ENCODE measurements at places on chromosomes 7 and 10.

GRCh38 chr10:89502549-89502948 is 32.8 kb downstream of the SLC16A12 start:
- no peak for DNase-seq

DNA sequence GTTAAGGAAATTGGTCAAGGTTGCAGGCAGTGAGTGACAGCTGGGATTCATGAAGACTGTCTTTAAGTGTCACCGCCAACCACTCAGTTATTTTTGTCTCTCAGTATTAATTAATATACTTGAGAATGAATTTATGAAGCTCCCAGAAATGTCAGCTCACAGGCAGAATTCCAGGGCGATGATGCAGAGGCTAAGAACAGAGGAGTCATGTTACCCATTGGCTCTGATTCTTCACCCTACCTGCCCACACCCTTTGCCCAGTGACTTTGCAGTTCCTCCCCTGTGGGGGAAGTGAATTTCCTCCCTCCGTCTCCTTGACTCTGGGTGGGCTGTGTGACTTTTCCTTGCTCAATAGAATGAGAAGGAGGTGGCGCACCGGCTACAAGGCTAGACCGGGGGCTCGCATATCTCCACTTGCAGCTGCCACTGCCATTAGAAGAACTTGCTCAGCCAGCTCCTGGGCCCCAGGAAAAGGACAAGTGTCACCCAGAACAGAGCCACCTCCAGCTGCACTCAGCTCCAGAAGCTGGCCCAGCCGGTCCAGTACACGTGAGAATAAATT is 157.1 kb upstream of the PRKCQ start:
- DNase-seq = peak; percentile 42

DNA sequence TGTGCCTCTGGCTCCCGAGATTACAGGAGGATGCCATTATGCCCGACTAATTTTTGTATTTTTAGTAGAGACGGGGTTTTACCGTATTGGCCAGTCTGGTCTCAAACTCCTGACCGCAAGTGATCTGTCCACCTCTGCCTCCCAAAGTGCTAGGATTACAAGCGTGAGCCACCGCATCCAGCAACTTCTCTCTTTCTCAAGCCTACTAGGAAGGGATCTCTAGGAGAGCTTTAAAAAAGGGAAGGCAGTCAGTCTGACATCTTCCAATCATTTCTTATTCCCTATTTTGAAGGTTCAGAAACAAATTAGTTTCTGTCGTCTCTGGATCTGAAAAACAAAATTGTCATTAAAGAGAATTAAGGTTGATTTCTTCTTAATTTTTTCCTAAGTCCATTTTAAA is 2.5 kb upstream of the TMEM26 start:
- no peak for DNase-seq

- peak; percentile 73 for DNase-seq
Observed at GRCh38 chr7:44147026-44147991, 6.2 kb upstream of the MYL7 start.

- no peak for DNase-seq
Observed at GRCh38 chr10:75565286-75566251, 134.1 kb downstream of the LRMDA start.

DNA sequence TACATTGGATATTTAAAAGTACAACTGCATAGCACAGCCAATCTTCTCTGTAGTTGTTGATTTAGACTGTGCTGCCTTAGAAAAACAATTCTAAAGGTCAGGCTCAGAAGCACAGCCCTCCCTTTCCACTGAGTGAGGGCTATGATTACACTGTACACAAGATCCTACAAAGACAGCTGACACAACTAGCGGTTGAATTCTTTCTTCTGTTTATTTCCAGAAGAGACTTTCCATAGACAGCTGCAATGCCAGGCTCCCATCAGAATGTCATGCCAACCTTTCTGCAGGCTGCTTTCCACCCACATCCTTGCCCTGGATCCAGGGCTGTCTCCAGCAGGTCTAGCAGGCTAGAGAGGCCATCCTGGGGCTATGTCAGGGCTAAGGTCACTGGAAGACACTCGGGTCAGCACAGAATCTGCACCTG is 39.3 kb downstream of the FAM13C start:
- peak; percentile 39 for DNase-seq

DNA sequence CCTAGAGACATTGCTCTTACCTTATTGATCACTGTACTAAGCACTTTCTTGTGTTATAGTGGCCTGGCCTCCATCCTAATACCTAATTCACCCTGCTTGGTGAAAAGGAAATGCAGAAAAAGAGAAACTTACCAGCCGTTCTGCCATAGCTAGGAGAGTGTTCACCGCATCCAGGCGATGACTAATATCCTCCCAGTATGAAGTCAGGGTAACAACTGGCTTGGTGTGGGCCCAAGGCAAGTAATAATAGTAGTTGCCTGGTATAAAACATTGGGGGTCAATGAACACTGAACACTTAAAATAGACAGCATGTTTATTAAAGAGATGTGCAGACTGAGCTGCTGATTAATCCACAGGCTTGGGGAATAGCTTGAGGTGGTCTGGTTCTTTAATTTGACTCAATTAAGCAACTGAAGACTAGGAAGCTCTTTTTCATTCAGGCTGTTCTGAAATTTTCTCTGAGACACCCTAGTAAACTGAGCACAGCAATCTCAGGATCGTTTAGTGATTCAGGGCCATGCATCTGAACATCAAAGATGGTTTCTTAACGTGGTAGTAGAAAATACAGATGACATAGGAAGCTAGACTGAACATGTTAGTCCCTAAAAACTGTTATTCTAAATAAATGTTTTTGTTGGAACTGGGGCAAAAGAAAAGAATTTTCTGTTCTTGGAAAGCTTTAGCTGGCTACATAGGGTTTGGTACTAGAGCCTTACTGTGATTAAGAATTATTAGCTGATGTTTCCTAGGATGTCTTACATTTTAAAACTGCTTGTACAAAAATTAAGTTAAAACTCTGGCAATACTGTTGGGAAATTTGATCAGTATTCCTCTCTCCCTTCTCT is 102.2 kb downstream of the MYOF start:
- no peak for DNase-seq

DNA sequence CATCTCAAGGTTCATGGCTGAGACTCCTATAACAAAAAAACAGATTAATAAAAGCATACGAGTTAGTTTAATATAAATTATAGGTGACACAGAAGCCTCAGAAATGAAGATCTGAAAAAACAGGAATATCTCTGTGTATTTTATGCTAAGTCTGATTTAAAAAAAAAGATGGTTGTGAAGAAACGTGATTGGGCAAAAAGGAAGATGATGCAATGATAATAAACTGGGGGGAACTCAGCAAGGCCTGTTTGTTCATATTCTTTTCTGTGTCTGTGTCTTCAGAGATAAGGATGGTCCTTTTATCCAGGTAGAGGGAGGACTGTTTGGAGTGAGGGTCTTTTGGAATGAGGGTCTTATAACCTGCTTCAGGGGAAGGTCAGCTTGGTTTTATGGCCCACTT is 25.9 kb downstream of the TAC1 start:
- no peak for DNase-seq

GRCh38 chr7:102044984-102045673 is 227.7 kb downstream of the CUX1 start:
- peak; percentile 89 for DNase-seq

- DNase-seq = no peak
Observed at GRCh38 chr10:101429423-101429822, 75.5 kb downstream of the BTRC start.

- DNase-seq = no peak
Observed at GRCh38 chr7:155804897-155805825, 7.1 kb downstream of the SHH start.

DNA sequence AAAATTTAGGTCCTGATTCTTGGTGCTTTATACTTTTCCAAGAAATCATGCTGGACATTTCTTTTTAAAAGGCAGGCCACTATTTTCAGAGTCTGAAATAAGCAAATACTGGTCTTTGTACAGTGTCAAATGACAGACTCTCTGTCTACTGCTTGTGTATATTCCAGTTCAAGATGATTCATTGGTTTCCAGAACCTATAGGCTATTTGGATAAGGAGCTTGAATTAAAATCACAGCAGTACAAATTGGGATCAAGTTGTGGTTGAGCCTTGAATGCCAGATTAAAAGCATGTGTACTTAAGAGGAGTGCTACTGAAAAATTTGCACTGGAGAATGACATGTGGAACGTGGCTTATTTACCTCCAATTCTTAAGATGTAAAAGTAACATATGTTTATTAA is 10.7 kb downstream of the KMT2E start:
- no peak for DNase-seq

DNA sequence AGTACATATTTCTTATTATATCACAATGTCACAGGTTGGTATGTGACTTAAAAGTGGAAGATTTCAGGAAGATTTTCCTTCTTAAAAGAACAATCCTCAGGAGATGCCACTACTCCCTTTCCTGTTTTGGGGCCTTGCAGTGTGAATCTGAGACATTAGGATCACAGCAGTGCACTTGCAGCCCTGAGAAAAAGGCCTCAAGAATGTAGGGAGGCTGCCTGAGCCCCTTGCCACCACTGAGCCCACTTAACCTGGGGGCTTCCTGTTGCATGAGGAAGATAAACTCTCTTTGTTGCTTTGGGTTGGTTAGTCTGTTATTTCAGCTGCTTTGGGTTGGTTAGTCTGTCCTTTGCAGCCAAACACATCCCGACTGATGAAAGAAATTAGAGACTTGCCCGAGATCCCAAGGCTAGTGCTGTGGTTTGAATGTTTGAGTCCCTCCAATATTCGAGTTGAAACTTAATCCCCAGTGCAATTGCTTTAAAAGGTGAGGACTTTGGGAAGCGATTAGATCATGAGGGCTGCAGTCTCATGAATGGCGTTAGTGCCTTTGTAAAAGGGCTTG is 151.3 kb upstream of the SP4 start:
- DNase-seq = no peak

- DNase-seq = no peak
Observed at GRCh38 chr10:47026301-47027107, 115.3 kb downstream of the PTPN20 start.

DNA sequence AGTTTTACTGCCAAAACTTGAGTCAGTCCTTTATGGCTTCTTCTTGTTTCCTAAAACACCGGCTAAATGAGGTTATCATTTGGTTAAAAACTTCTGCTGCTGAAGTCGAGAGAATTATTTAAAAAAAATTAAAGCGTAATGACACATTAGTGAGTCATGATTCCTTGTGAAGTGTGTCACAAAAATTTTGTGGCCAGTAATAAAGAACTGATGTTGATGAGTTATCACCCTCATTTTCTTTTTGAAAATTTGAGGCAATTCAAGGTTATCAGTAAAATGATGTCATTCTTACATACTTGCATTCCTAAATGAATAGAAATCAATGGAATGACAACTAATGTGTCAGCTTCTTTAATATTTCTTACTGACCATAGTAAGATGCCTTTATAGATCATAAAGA is 427.4 kb downstream of the SORCS3 start:
- no peak for DNase-seq

GRCh38 chr7:100275120-100275519 is 32.4 kb upstream of the SPDYE3 start:
- no peak for DNase-seq

DNA sequence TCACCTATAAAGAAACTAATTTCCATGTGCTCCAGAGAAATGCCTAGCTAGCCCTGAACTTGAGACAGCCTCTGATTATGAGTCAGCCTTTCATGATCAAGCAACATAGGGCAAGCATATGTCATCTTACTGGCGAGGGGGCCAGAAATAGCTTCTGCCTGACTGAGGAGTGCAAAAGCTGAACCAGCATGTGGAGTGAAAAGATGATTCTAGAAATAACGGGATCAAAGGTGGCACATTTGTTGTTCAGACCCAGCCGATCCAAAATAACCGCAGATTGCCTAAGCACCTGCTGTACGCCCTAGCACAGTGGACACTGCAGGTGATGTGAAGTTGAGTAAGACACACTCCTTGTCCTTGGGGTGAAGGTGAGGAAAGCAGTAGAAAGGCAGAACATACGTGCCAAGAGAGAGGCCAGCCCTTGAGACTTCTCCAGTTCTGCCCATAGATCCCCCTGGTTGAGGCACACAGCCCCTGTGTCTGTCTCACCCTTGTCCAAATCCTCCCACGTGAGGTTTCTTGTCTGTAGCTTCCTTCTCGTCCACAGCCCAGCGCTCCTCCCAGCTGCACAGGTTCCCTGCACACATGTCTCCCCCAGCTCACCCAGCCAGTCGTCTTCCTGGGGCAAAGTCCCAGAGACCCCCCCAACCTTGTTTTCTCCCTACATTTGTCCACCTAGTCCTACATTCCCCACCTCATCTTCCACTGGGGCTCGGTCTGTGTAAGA is 2.8 kb upstream of the BCL7B start:
- no peak for DNase-seq

- no peak for DNase-seq
Observed at GRCh38 chr7:32058002-32058401, 12.2 kb downstream of the PDE1C start.

GRCh38 chr7:11430841-11431240 is 401.2 kb downstream of the THSD7A start:
- no peak for DNase-seq

- peak; percentile 39 for DNase-seq
Observed at GRCh38 chr7:51316262-51316665, 345 bp downstream of the COBL start.
